ENCODE measurements at places on chromosomes 1 and 21. TPM values are rescaled to one million over a fixed set of nuclear protein-coding genes. Genes with fewer than 3 reads are reported as not detected.

DNA sequence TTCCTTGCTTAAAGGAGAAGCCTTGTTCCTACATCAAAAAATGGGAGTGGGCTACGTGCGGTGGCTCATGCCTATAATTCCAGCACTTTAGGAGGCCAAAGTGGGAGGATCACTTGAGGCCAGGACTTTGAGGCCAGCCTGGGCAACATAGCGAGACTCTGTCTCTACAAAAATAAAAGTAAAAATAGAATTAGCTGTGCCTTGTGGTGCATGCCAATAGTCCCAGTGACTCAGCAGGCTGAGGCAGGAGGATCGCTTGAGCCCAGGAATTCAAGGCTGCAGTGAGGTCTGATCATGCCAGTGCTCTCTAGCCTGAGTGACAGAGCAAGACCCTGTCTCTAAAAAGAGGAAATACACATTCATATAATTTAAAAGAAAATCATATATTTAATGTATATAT lies 127.1 kb downstream of the C1orf21 start:
- DNase-seq, result no peak

DNA sequence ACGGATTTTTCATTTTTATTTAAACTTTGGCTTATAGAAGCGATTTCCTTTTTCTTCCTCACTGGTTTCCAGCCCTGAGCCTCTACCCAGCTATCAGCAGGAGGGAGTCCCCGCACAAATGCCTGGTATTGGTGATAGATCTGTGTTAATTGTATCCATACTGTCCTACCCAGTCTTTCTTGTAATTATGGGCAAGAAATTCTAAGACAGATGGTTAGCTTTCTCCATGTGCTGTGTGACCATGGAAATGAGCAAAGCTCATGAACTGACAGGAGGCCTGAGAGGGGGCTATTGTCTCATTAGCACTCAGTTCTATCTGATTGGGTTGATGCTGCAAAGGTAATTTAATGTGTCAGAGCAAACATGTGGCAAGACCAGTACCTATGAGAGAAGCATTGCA lies 108.1 kb upstream of the IVNS1ABP start:
- no peak for DNase-seq

GRCh38 chr1:10253755-10254154 lies 43.4 kb downstream of the KIF1B start:
- DNase-seq, result peak; percentile 88

GRCh38 chr1:218297461-218297860 lies 12.4 kb downstream of the RRP15 start:
- no peak for DNase-seq

DNA sequence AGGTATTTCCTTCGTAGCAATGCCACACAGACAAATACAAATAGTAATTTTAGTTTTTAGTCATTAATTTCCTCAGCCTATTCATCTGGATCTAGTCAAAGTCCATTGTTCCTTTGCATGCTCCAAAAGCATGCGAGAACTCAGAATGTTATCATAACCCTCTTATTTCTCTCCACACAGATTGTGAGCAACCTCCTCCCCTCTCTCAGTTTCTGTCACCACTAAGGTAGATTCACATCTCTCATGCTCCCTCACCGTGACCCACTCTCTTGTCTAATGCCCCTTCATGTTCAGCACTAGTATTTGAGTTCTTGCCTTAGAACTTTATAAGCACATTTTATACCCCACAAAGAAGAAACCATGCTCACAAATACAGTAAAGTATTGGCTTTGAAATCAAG lies 582.4 kb downstream of the PLA2G4A start:
- DNase-seq, result no peak

DNA sequence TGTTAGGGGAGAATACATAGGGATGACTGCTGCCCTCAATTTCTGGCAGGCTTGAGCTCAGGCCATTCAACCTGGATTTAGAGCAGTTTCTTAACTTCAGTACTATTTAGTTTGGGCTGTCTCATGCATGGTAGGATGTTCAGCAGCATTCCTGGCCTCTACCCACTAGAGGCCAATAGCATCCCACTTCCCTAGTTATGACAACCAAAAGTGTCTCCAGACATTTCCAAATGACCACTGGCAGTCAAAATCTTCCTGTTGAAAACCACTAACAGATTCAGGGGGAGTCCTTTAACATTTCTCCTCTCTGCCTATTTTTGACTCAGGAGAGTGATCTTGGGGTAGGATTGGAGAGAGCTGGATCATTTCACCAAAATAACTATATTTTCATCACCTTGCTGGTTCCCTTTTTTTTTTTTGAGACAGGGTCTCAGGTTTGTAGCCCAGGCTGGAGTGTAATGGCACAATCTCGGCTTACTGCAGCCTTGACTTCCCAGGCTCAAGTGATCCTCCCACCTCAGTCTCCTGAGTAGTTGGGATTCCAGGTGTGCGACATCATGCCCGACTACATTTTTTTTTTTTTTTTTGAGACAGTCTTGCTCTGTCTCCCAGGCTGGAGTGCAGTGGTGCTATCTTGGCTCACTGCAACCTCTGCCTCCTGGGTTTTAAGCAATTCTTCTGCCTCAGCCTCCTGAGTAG lies 8.7 kb downstream of the GNAT2 start:
- no peak for DNase-seq

GRCh38 chr1:175254190-175254589 lies 61.6 kb upstream of the KIAA0040 start:
- DNase-seq, result no peak

DNA sequence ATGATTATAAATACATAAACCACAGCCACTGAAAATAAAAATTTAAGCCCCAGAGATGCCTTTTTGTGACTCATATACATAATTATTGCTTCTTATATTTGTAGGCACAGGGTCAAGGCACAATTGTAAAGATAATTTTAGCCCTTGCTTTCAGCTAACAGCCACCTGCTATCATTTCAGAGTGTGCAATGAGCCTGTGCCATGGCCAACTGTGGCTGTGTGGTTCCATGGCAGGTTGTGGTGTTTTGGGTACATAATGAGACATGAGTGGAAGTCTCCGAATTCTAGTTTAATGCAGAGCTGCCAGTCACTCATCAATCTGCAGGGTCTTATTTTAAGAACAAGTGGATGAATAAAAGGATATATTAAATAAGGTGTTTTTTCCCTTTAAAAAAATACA lies 346.9 kb upstream of the SNX7 start:
- no peak for DNase-seq

DNA sequence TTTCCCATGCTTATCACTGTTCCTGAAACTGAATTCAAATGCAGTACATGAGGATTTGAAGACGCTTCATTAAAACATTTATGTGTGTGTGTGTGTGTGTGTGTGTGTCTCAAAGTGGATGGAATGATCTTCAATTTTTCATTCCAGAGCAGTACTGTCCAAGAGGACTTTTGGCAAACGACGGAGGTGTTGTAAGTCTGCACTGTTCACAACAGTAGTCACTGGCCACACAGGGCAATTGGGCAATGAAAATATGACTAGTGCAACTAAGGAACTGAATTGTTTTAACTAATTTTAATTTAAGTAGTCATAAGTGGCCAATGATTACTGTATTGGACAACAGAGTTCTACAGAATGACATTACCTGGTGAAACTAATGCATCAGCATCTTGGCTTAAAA lies 5.0 kb downstream of the TAF5L start:
- no peak for DNase-seq

The IFNLR1 gene
- 3.4 TPM for total RNA-seq

The USP21 gene
- 8.4 TPM for total RNA-seq

The DENND1B gene
- 13.3 TPM for total RNA-seq

The KLHL17 gene
- total RNA-seq, result 3.9 TPM

The FAM72A gene
- 2.8 TPM for total RNA-seq
